ENCODE measurements at places on chromosomes 3 and 15. TPM values are rescaled to one million over a fixed set of nuclear protein-coding genes. Genes with fewer than 3 reads are reported as not detected.

DNA sequence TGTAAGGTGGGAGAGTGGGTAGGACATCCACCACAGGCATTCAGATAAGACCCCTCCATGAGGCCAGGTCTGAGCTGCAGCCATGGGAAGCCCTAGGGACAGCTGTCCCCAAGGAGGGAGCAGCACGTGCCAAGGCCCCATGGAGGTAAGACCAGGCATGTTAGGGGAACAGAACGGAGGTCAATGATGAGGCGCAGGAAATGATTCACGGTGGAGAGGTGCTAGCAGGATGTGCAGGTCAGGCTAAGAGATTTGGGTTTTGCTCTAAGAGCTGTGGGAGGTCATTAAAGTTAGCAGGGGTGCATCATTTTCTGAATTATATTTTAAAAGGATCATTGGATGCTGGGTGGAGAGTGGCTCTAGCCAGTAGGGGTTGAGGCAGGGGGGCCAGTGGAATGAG lies 66.4 kb upstream of the SNRPA1 start:
- no peak for DNase-seq

Gene GOLGA8T
- 0.06 TPM for polyA plus RNA-seq

GRCh38 chr15:61195116-61196002 lies 33.7 kb downstream of the RORA start:
- DNase-seq = peak; percentile 39

Gene TF
- 0.08 TPM for polyA plus RNA-seq

DNA sequence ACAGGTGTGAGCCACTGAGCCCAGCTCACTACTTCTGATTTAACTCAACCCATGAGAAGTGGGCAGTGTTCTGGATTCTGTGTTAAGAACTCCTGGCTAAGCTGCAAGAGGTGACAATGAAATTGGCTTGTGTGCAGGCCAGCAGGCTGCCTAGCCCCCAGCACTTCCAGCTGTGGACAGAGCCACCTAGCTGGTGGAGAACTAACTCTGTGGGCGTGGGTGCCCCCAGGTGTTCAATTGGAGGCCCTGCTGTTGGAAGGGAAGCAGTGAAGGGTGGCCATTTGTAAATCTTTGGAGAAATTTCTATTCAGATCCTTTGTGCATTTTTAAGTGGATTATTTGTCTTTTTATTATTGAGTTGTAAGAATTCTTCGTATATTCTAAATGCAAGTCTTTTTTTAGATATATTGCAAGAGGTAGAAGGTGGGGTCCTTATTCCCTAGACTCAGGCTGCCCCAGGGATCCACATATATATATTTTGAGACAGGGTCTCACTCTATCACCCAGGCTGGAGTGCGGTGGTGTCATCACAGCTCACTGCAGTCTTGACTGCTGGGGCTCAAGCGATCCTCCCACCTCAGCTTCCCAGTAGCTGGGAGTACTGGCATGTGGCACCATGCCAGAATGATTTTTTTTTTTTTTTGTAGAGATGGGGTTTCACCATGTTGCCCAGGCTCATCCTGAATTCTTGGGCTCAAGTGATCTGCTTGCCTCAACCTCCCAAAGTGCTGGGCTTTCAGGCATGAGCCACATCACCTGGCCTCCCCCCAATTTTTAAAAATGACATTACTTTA lies 7.2 kb upstream of the SCAMP5 start:
- DNase-seq = peak; percentile 72

Gene TMEM158
- polyA plus RNA-seq = 76.4 TPM

Gene IGDCC3
- polyA plus RNA-seq = 0.43 TPM

Gene PLA2G4E
- not detected for polyA plus RNA-seq

- DNase-seq = no peak
Measured at GRCh38 chr3:149339931-149340309, 6.5 kb upstream of the TM4SF18 start.

GRCh38 chr15:94053626-94054025 lies 177.7 kb upstream of the MCTP2 start:
- no peak for DNase-seq

Gene BOC
- 6.6 TPM for polyA plus RNA-seq

DNA sequence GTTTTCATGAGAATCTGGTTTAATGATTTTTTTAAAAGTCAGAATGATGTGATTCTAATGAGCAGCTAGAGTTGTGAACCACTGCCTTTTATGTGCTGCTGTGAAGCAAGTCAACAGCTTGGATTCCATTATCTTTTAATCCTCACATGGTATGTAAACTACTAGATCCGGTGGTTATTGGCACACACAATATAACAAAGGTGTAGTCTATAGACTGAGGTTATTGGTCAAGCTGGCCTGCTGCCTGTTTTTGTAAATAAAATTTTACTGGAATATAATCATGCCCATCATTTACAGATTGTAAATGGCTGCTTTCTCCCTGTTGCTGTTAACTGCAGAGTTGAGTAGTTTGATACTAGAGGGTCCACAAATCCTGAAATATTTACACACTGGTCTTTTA lies 103.1 kb downstream of the OTOL1 start:
- no peak for DNase-seq

Gene PRKCD
- polyA plus RNA-seq = 24.5 TPM

DNA sequence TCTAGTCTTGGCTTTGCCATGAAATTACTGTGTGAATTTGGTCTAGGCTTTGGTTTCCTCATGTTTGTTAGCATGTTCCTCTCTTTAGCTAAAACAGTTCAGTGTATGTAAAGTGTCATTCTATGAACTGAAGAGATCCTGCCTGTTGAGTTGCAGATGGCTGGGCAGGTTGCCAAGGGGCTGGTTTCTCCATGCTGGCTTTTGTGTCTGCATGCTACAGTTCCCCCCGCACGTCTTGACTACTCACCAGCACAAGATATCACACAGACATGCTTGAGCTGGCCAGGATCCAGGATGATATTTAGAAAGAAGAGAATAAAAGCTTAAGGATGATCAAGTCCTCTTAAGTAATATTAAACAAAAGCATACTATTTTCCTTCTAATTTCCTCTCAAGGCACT lies 90.2 kb downstream of the CERS3 start:
- peak; percentile 78 for DNase-seq

- no peak for DNase-seq
Measured at GRCh38 chr3:180253283-180253682, 216.5 kb upstream of the PEX5L start.

Gene FSIP1
- 0.43 TPM for polyA plus RNA-seq
